ENCODE measurements at places on chromosomes 12 and 14.

- DNase-seq, result no peak
These were observed 72.0 kb upstream of the VRK1 start for GRCh38 chr14:96725232-96725631.

- DNase-seq, result no peak
These were observed 6.2 kb upstream of the CGRRF1 start for GRCh38 chr14:54503486-54503885.

GRCh38 chr14:95123891-95124579 lies 33.3 kb downstream of the DICER1 start:
- no peak for DNase-seq

- DNase-seq, result no peak
These were observed 122.5 kb downstream of the KTN1 start for GRCh38 chr14:55702511-55702910.

DNA sequence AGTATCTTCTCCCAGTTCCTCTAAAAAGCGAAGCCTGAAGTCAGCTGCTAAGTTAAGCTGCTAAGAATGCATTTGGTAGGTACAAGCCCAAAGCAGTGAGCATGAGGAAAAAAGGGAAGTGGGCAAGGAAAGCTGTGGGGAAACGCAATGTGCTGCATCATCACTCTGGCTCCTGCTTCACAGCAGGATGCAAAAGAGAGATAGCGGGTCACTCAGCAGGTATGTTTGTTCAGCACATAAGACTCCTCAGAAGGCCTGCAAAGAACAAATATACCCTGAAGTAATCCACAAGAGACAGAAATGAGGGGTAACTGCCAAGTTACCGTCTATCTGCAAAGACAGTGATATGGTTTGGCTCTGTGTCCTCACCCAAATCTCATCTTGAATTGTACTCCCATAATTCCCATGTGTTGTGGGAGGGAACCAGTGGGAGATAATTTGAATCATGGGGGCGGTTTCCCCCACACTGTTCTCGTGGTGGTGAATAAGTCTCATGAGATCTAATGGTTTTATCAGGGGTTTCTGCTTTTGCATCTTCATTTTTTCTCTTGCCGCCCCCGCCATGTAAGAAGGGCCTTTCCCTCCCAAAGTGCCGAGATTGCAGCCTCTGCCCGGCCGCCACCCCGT lies 127.4 kb upstream of the EGLN3 start:
- no peak for DNase-seq

- DNase-seq, result no peak
These were observed 1.4 kb downstream of the TMTC1 start for GRCh38 chr12:29782285-29782870.

GRCh38 chr14:90487031-90487430 lies 90.2 kb downstream of the CALM1 start:
- DNase-seq, result no peak

DNA sequence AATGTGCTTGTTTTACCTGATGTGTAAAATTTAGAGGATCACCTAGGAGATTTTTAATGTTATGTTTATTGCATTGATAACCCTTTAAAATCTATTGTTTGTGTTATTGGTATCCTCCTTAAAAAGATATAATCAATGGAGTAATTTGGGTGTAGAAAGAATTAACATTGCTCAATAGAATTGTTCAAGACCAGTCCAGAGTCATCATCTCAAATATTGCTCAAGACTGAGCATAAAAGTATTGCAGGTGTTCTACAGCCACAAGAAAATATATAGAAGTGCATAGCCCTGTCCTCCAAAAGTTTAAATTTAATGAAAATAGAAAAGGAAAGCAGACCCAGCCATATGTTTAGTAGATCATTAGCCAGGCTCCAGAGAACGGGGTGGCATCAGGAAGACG lies 102.5 kb upstream of the ARID2 start:
- no peak for DNase-seq

DNA sequence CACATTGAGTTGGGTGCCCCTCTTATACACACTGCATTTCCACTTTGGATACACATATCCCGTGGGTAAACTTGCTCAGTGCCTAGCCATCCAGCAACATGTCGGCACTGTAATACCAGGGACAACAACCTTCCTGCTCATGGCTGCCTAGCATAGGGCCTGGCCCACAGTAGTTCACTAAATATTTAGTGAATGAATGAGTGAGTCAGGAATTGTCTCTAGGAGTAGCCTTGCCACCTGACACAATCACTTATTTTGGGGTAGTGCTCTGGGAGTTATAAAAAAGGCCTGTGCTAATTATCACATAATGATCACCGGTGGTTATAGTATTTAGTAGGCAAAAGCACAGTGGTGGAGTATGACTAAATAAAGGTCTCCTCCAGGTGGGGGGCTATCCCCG lies 8.5 kb upstream of the NUMB start:
- DNase-seq, result no peak
